ENCODE measurements at places on chromosomes 4 and X. TPM values are rescaled to one million over a fixed set of nuclear protein-coding genes. Genes with fewer than 3 reads are reported as not detected.
A peak's percentile ranks its signal among the peaks of the same experiment; 100 is the strongest.

Gene NWD2
- total RNA-seq: not detected

- DNase-seq: no peak
- H3K4me1 ChIP-seq: no peaks in the 10 kb centered on the region
- no peak overlapping the region for H3K27ac ChIP-seq
- no peaks in the 10 kb centered on the region for H3K36me3 ChIP-seq
- no peak overlapping the region for H3K4me3 ChIP-seq
- no peaks in the 10 kb centered on the region for H3K27me3 ChIP-seq
Measured at GRCh38 chr4:63020661-63021060, 1388.6 kb downstream of the TECRL start.

GRCh38 chrX:134144231-134144630 is 92.8 kb upstream of the CCDC160 start:
- peak; percentile 6 for DNase-seq
- H3K4me1 ChIP-seq: peaks cover 2% of the 10 kb centered on the region
- H3K27ac ChIP-seq: no peak overlapping the region
- no peaks in the 10 kb centered on the region for H3K27me3 ChIP-seq
- no peaks in the 10 kb centered on the region for H3K36me3 ChIP-seq

Gene PRRG1
- not detected for total RNA-seq

Gene P2RY10
- 61.9 TPM for total RNA-seq

DNA sequence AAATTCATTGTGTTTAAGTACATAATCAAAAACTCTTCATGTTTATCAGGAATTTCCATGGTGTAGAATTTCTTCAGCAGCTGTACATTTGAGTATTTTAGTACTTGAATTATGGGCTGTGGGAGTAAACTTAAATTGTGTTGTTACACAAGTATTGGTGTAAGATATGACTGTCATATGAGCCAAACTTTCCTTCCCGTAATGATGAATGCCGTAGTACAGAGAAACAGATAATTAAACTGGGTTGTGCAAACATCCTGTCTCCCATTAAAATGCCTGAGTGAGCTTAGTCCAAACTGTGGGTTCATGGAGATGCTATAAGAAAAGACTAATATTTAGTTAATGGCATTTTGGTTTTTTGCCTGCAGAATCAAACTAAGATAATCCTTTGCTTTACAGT is 159.2 kb downstream of the SLC4A4 start:
- H3K27me3 ChIP-seq: peaks cover 5% of the 10 kb centered on the region
- no peaks in the 10 kb centered on the region for H3K4me1 ChIP-seq
- H3K4me3 ChIP-seq: no peak overlapping the region
- DNase-seq: no peak

GRCh38 chr4:189826657-189827056 is 114.0 kb upstream of the FRG1 start:
- no peaks in the 10 kb centered on the region for H3K36me3 ChIP-seq
- H3K4me1 ChIP-seq: no peaks in the 10 kb centered on the region
- no peak overlapping the region for H3K4me3 ChIP-seq
- H3K27me3 ChIP-seq: no peaks in the 10 kb centered on the region
- no peak overlapping the region for H3K27ac ChIP-seq

Gene PCDH11X
- not detected for total RNA-seq

Gene CYP2U1
- total RNA-seq: 1.5 TPM

Gene APELA
- total RNA-seq: not detected

DNA sequence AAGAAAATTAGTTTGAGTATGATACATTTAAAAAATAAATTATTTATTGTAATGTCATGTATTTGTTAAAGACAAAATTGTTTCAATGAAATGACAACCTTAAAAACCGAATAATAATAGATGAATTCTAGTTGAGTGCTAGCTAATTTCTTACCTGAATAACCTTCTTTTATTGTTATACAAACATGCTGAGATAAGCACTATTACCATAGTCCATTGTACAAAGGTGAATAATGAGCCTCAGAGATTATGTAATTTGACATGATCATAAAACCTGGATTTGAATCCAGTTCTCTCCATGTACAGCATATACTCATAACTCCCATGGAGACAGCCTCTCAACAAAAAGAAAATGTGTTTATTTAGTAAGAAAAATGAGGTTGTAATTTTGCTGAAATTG is 1512.9 kb downstream of the PCDH19 start:
- no peak overlapping the region for H3K27ac ChIP-seq
- H3K4me1 ChIP-seq: no peaks in the 10 kb centered on the region
- H3K36me3 ChIP-seq: no peaks in the 10 kb centered on the region
- no peak for DNase-seq

GRCh38 chrX:107851215-107851614 is 25.5 kb downstream of the MID2 start:
- H3K4me3 ChIP-seq: no peak overlapping the region
- no peak for DNase-seq
- H3K27me3 ChIP-seq: no peaks in the 10 kb centered on the region
- H3K36me3 ChIP-seq: peaks cover 5% of the 10 kb centered on the region
- no peak overlapping the region for H3K27ac ChIP-seq
- H3K4me1 ChIP-seq: no peaks in the 10 kb centered on the region

DNA sequence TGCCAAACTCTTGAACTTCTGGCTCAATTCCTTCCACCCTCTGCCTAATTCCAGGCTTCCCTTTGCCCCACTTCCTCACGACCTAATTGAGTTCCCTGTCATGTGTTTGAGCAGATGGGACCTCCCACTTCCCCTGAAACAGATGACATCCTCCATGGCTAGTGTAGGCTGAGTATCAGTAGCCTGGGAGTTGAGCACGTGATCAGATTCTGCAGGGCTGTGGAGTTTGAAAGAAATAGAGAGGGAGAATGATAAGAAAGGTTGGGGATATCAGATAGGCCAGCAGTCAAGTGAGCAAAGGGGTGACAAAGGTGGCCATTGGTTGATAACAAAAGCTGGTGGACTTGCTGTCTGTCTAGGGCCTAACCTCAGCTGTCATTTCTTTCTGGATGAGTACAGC is 18.8 kb upstream of the NWD2 start:
- H3K27ac ChIP-seq: no peak overlapping the region
- no peak for DNase-seq
- H3K4me1 ChIP-seq: no peaks in the 10 kb centered on the region
- H3K36me3 ChIP-seq: no peaks in the 10 kb centered on the region
- H3K27me3 ChIP-seq: peaks cover 4% of the 10 kb centered on the region
- no peak overlapping the region for H3K4me3 ChIP-seq

DNA sequence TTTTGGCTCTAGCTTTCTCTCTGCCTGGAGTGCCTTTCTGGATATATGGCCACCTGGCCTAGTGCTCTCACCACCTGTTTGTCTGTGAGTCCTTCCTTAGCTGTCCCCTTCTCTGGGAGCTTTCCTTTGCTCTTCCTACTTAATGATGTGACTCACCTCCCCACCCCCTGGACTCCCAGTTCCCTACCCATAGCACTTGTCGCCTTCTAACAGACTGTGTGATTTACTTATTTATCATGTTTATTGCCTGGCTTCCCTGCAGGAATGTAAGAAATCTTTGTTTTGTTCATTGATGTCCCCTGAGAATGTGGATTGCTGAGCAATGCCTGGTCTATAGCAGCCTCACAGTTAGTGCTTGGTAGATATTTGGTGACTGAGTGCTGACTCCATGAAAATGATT is 18.9 kb downstream of the ADD1 start:
- H3K36me3 ChIP-seq: peaks cover 4% of the 10 kb centered on the region
- H3K27me3 ChIP-seq: no peaks in the 10 kb centered on the region
- no peak overlapping the region for H3K27ac ChIP-seq
- no peak for DNase-seq
- H3K4me3 ChIP-seq: no peak overlapping the region

- no peak for DNase-seq
- H3K4me1 ChIP-seq: no peaks in the 10 kb centered on the region
- no peak overlapping the region for H3K27ac ChIP-seq
- H3K4me3 ChIP-seq: no peak overlapping the region
- H3K36me3 ChIP-seq: no peaks in the 10 kb centered on the region
Measured at GRCh38 chr4:7417639-7418038, 17.1 kb downstream of the PSAPL1 start.

GRCh38 chr4:113760094-113760794 is 1.3 kb downstream of the CAMK2D start:
- H3K4me3 ChIP-seq: peak overlapping the region; percentile 95
- no peaks in the 10 kb centered on the region for H3K27me3 ChIP-seq
- peak overlapping the region; percentile 99 for H3K27ac ChIP-seq
- peak; percentile 47 for DNase-seq
- peaks cover 42% of the 10 kb centered on the region for H3K4me1 ChIP-seq
- H3K36me3 ChIP-seq: peaks cover 29% of the 10 kb centered on the region

DNA sequence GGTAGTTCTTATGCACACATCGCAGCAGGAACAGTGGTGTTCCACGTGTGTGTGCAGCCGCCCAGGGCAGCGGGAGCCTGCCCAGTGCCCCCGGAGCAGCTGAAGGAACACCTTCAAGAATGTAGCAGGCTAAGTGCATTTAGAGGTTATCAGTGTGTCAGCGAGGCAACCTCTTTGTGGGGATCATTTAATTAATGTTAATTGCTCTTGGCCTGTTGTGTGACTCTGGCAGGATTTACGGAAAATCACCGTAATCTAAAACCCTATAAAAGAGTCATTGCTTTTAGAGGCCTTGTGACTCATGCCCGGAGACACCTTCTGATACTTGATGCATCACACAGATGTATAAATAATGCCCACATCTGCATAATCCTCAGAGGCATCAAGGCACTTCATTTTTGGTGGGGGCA is 47.3 kb upstream of the GATB start:
- H3K27ac ChIP-seq: no peak overlapping the region
- no peaks in the 10 kb centered on the region for H3K4me1 ChIP-seq
- no peaks in the 10 kb centered on the region for H3K27me3 ChIP-seq
- no peak overlapping the region for H3K4me3 ChIP-seq
- DNase-seq: peak; percentile 7

Gene CTAG2
- not detected for total RNA-seq

Gene GALNTL6
- not detected for total RNA-seq

DNA sequence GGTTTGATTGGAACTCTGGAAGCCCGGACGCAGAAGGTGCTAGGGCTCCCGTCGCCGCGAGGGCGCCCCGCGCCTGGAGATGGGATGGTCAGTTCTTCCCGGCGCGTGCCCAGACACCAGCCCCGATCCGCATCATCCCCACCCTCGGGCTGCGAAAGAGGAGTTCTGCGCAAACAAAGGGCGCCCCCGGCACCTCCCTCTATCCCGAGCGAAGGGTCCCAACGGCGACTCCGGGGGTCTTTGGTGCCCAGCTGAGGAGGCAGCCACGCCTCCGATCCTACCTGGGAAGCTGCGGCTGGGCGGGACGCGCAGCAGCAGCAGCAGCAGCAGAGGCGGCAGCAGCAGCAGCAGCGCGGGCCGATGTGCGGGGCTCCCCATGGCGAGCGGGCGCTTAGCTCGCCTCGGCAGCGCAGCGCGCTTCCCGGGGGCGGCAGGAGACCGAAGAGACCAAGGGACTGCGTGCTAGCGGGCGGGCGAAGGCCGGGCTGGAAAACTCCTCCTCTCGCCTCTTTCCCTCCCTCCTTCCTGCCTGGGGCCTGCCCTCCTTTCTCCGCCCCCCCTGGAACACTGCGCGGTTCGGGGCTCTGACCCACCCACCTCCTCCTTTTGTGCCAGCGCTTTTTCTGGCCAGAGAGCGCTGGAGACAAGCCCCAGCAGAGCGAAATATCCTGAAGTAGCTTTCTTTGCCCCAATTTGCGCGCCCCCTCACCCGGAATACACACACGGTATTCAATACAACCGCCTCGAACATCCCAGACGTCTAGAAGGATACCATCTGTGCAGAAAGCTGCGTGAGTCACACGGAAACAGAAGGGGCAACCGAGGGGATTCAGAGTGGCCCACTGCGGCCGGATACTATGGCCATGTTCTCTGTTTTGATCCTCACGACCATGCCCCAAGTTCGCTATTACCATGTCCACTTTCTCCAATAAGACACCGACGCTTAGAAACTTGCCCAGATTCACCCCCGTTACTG is at the start of gene SRPX:
Gene SRPX, minus strand, starts transcription at position 457 of the 976 bp plus-strand sequence. Its CDS starts 79 bp downstream, at position 378.
- H3K4me3 ChIP-seq: peak within 1 kb of the TSS; percentile 24
- peaks cover 22% of the 10 kb centered on the region for H3K27me3 ChIP-seq
- DNase-seq: no peak
- H3K36me3 ChIP-seq: no peaks in the 10 kb centered on the region
- H3K27ac ChIP-seq: no peak within 1 kb of the TSS
- no peaks in the 10 kb centered on the region for H3K4me1 ChIP-seq

- H3K4me3 ChIP-seq: peak overlapping the region; percentile 60
- peaks cover 6% of the 10 kb centered on the region for H3K27me3 ChIP-seq
- H3K36me3 ChIP-seq: no peaks in the 10 kb centered on the region
- DNase-seq: no peak
Measured at GRCh38 chr4:140252141-140252741, 98.3 kb upstream of the MAML3 start.

- no peaks in the 10 kb centered on the region for H3K36me3 ChIP-seq
- no peak overlapping the region for H3K4me3 ChIP-seq
- no peak for DNase-seq
- H3K27ac ChIP-seq: no peak overlapping the region
Measured at GRCh38 chr4:15944895-15945294, 6.4 kb upstream of the FGFBP1 start.

- H3K27ac ChIP-seq: no peak overlapping the region
- H3K4me3 ChIP-seq: no peak overlapping the region
- H3K4me1 ChIP-seq: no peaks in the 10 kb centered on the region
- H3K36me3 ChIP-seq: no peaks in the 10 kb centered on the region
- no peaks in the 10 kb centered on the region for H3K27me3 ChIP-seq
- no peak for DNase-seq
Measured at GRCh38 chr4:165443276-165443675, 64.5 kb downstream of the CPE start.
